Non-pigmented ciliary epithelial cell (primary cell): ENCODE measurements at places on chromosomes 11 and 22.
A peak's percentile ranks its signal among the peaks of the same experiment; 100 is the strongest.

DNA sequence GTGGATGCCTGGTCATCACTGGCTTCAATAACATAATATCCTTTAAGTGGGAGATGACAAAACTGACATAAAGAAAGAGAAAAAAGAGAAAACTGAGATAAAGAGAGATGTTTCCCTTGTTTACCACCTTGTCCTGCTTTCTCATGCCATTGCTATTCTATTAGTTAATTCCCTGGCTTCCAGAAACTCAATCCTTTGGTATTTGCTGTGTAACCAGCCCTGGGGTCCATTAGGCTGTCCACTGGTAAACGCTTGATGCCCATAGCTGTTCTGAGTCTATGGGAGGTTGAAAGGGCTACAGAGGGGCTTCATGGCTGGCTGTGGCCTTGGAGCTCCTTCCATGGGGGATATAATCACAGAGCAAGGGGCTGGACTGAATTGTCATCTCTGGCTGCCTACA, 243.4 kb upstream of the PLET1 start:
- no peak for DNase-seq

- DNase-seq: no peak
These were observed at the start of gene GUCD1 for GRCh38 chr22:24554313-24555164. GUCD1 (minus strand) TSS chr22:24555138; CDS start chr22:24554991, 147 bp downstream.

GRCh38 chr11:80317612-80318011, 876.8 kb upstream of the TENM4 start:
- DNase-seq: no peak

GRCh38 chr11:67119585-67120391, 725 bp downstream of the KDM2A start:
- no peak for DNase-seq

DNA sequence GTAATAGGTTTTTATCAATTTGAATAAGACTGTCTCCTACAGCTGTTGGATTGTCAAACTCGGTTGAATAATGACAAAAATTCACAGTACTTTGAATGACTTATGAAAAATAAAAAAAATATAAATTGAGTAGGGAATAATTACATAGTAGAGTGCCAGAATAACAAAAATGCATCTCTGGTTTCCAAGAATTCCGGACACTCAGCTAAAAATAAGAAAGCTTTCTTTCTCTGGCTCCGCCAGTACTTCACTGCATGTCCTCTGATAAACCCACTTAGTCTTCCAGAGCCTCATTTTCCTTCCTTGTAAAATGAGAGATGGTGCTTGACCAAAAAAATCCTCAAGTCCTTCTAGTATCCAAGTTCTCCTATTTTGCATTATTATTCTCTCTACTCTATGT, 374.6 kb upstream of the LUZP2 start:
- DNase-seq: no peak

DNA sequence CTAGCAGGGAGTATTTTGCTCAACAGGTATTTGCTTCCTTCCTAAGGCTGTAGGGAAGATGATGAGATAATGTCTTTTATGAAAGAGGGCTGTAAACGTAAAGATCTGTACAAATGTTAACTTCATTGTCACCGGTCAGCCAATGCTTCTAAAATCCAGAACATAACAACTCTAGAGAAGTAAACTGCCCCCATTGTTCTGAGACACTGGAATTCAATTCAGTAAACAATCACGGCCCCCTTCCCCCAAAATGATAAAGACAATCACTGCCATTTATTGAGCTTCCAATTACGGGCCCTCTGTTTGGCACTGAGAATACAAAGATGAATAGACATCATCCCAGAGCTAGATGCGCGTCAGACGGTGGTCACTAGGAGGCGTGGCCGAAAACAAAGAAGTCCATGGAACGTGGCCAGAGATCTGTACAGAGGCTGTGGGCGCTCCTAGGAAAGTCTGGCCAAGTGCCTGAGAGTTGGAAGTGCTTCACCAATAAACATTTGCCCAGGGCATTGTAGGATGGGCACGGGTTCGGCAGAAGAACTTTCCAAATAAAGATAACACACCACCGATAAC, 576 bp downstream of the TMEM258 start:
- DNase-seq: peak; percentile 76

DNA sequence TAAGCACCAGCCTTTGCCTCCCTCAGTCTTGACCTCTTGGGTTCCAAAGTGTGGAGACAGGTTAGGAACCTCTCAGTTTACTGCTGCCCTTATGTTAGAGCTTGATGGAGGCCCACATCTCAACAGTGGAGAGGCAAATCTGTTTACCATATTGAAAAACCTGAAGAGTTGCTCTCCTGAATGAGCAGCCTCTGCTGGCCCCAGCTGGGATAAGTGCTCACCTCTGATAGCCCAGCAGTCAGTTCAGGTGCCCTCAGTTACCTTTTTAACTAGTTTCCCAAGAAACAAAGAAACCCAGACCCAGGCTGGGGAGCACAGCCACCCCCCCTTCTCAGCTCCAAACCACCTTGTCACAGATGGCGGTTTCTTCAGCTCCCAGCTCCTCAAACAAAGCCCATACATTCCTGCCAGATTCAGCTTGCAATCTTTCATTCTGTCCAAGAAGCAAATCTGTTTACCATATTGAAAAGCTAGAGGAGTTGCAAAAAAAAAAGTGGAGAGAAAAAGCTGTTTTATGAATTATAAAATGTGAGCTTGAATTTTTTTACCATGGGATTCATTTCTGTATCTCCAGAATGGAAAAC, 57.2 kb downstream of the PPFIBP2 start:
- DNase-seq: no peak

GRCh38 chr22:34897126-34897525, 168.8 kb upstream of the ISX start:
- no peak for DNase-seq

GRCh38 chr11:11036848-11037732, 179.2 kb upstream of the ZBED5 start:
- DNase-seq: peak; percentile 31

DNA sequence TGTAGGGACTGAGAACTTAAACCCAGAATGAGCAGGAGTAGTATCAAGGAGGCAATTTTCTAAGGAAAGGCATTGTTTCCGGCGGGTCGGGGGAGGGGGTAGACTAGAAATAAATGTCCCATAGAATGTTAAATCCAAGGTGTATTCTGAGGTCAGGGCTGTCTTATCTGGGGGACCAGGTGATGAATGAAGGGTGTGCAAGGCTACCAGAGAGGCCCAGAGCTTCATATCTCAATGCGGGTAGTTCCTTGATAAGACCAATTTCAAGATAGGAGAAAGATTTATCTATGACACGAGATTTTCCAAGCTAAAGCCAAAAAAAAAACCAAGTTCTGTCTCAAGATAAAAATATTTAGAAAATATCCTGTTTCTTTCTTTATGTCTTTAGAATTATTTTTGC, 8.3 kb upstream of the RCE1 start:
- DNase-seq: no peak

GRCh38 chr11:73194593-73194992, 23.5 kb upstream of the P2RY2 start:
- DNase-seq: no peak

- DNase-seq: no peak
These were observed 331.8 kb downstream of the DYNC2H1 start for GRCh38 chr11:103441021-103441420.

- DNase-seq: no peak
These were observed 370.9 kb downstream of the TBC1D22A start for GRCh38 chr22:47133061-47133969.
